ENCODE measurements at places on chromosomes 6 and 20. TPM values are rescaled to one million over a fixed set of nuclear protein-coding genes. Genes with fewer than 3 reads are reported as not detected.

POLR1H gene
- 58.1 TPM for total RNA-seq

ENPP4 gene
- total RNA-seq, result 6.6 TPM

SRMS gene
- total RNA-seq, result not detected

C6orf132 gene
- total RNA-seq, result 0.13 TPM

TP53INP2 gene
- 4.0 TPM for total RNA-seq

DNA sequence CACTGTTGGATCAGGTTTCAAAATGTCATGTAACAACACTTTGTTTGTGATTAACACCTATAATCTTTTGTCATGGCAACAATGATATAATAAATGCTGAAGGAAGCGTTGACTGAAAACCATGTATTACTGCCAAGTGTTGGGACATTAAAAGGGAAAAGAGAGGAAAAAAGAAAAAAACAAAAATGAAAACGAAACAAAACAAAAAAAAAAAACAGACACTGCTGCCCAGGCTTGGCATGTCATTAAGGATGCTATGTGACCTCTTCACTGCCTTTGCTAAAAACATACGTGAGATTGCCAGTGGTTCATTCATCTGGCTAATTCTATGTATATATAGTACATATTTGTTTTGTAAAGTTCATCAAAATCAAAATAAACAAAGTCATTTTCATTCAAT, 516.7 kb upstream of the RNF217 start:
- no peaks in the 10 kb centered on the region for H3K36me3 ChIP-seq
- H3K27me3 ChIP-seq, result no peaks in the 10 kb centered on the region
- H3K4me3 ChIP-seq, result no peak overlapping the region
- H3K27ac ChIP-seq, result no peak overlapping the region
- DNase-seq, result no peak

- no peak overlapping the region for H3K4me3 ChIP-seq
- peaks cover 38% of the 10 kb centered on the region for H3K4me1 ChIP-seq
- no peak for DNase-seq
- peaks cover 7% of the 10 kb centered on the region for H3K36me3 ChIP-seq
Observed at GRCh38 chr6:16412171-16412570, 173.8 kb downstream of the GMPR start.

DNA sequence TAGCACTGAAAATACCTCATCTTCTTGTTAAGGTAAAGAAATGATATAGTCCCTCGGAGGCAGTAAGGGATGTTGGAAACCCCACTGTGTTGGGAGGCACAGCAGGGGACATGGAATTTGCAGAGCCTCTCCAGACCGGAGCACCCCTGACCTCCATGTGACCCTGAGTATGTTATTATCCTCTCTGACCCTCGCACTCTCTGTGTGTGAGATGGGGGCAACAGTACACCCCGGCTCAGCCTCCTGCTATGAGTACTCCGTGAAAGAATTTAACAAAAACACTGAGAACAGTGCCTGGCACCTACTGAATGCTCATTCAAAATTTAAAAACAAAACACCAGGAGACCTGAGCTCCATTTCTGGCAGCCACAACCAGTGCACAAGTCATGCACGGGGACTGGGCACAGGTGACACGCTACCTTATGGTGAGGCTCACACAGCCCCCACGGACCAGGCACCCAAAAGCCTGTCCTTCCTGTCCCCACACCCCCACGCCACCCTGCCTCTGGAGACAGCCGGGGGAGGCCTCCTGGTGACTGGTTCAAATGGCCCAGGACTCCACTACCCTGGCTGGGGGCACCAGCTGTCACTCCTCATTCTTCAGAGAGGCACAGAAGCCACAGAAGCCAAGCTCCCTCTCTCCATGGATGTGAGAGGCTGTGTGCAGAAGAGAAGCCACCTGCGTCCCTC, 6.1 kb downstream of the NINL start:
- no peak overlapping the region for H3K4me3 ChIP-seq
- no peak overlapping the region for H3K27ac ChIP-seq
- DNase-seq, result no peak
- H3K36me3 ChIP-seq, result peaks cover 3% of the 10 kb centered on the region

DNA sequence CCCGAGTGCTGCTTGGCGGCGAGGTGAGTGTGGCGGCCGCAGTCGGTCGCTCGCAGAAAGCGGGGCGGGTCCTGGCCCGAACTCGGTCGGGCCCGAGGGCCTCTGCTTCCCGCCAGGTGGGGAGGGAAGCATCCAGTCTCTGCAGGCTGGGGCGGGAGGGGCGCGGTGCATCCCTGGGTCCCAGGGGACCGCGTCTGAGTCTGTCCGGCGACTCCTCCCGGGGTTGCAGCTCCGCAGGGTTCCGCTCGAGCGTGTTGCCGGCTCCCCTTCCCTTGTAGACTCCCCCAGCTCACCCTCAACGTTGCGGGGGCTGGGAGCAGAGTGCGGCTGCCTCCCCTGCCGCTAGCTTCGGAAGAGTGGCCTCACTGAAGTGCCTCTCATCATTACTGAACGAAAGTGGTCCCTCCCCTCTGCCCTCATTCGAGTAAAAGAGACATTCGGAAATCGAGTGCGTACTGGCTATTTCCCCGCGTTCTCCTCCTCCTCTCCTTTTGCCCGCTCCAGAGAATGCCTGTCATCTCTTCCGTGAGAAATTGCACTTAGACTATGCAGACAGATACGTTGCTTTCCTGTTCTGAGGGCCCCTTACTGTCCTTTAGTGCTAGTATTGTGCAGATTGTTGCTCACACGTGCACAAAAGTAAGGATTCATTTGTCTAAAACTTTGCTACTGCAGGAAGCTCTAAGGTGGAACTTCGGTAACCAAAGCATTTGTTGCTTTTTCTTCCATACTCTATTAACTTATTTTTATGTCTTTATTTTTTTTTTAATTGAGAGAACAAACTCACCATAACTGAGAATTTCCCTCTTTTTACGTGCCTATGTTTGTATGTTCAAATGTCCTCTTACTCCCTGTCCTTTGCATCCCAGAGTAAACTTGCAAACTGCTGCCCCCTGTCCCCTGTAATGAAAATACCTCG, 751 bp downstream of the MAP3K4 start:
- peaks cover 5% of the 10 kb centered on the region for H3K36me3 ChIP-seq
- peaks cover 35% of the 10 kb centered on the region for H3K4me1 ChIP-seq
- peak; percentile 60 for DNase-seq
- no peaks in the 10 kb centered on the region for H3K27me3 ChIP-seq

DNA sequence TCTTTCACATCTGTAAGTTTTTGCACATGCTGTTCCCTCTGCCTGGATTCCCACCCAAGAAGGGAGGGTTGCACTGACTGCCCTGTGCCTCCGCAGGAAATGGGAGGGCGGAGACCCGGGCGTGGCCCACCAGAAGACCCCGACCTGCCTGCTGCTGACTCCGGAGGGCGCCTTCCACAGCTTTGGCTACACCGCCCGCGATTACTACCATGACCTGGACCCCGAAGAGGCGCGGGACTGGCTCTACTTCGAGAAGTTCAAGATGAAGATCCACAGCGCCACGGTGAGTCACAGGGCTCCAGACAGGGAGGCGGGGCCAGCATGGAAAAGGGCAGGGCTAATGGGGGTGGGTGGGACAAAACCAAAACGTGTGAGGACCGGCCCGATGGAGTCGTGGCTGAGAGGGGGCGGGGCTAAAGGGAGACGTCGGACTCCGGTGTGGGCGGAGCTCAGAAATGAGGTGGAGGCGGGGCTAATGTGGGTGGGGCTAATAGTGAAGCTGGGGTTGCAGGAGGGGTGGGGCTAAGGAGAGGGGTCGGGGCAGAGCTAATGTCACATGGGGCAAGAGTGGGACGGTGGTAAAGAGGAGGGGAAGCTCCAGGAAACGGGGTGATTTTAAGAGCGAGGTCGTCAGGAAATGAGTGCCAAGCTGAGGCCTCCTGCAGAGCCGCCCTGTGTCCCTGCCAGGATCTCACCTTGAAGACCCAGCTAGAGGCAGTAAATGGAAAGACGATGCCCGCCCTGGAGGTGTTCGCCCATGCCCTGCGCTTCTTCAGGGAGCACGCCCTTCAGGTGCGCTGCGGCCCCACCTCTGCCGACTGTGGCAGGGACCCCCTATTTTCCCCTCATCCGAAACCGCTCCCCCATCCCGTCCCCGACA, 12.6 kb downstream of the HSPA12B start:
- H3K27ac ChIP-seq, result no peak overlapping the region
- peaks cover 4% of the 10 kb centered on the region for H3K27me3 ChIP-seq
- peak overlapping the region; percentile 53 for H3K4me3 ChIP-seq
- H3K4me1 ChIP-seq, result peaks cover 7% of the 10 kb centered on the region

DNA sequence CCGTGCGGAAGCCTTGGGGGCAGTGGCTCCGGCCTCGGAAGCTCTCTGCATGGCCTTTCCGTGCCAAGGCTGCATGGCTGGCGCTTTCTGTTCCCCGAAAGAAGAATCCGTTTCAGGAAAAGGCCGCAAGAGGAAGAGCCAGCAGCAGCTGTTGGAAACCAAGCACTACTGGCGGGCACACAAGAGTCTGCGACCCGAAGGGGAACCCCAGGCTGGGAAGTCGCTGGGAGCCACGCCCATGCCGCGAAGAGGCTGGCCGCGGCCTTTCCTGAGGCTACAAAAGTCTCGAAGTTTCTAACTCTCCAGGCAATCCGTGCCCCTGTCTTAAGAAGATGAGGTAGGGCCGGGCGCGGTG, at the start of gene CGAS:
Gene CGAS (minus strand): TSS at position 191 of the 355 bp plus-strand sequence. CDS start 116 bp downstream, at position 75.
- peak; percentile 86 for DNase-seq
- peaks cover 30% of the 10 kb centered on the region for H3K36me3 ChIP-seq
- peak within 1 kb of the TSS; percentile 91 for H3K27ac ChIP-seq
- no peaks in the 10 kb centered on the region for H3K27me3 ChIP-seq

- no peaks in the 10 kb centered on the region for H3K27me3 ChIP-seq
- no peak overlapping the region for H3K4me3 ChIP-seq
- peaks cover 28% of the 10 kb centered on the region for H3K4me1 ChIP-seq
Observed at GRCh38 chr20:32945710-32946221, 58.5 kb downstream of the SUN5 start.

DNA sequence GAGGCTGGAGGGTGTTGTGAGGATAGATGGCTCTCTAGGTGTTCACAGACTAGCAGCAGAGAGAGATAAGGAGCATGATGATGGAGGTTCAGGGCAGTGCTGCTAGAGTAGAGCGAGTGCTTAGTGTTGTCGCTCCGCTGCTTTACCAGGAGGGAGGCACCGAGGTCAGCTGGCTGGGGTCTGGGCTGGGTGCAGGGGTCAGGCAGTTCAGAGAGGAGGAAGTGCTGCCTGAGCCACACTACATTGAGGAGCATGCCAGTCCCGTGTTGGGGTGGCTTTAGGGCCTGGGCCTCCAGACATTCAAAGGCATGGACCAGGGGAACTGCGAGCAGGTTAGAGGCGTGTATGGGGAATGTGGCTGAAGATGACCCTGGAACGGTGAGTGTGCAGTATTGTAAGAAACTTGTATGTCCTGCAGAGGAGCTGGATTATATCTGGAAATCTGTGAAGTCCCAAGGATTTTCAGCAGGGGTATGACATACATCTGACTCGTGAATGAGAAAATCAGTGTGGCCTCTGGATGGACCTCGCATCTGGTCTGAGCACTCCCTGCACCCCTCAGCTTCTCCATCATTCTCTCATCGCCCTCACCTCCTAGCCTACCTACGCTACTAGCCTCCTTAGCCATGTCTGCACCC, 66.9 kb downstream of the IGF2R start:
- DNase-seq, result no peak
- no peaks in the 10 kb centered on the region for H3K27me3 ChIP-seq
- H3K27ac ChIP-seq, result no peak overlapping the region
- H3K36me3 ChIP-seq, result peaks cover 57% of the 10 kb centered on the region
- H3K4me3 ChIP-seq, result no peak overlapping the region

GRCh38 chr20:10536531-10536930, 101.4 kb downstream of the SLX4IP start:
- no peaks in the 10 kb centered on the region for H3K36me3 ChIP-seq
- DNase-seq, result peak; percentile 41
- H3K4me3 ChIP-seq, result no peak overlapping the region
- no peak overlapping the region for H3K27ac ChIP-seq
- H3K4me1 ChIP-seq, result peaks cover 14% of the 10 kb centered on the region

GRCh38 chr6:82904860-82905259, 160.8 kb downstream of the UBE3D start:
- H3K27ac ChIP-seq, result no peak overlapping the region
- no peak overlapping the region for H3K4me3 ChIP-seq
- DNase-seq, result no peak

DNA sequence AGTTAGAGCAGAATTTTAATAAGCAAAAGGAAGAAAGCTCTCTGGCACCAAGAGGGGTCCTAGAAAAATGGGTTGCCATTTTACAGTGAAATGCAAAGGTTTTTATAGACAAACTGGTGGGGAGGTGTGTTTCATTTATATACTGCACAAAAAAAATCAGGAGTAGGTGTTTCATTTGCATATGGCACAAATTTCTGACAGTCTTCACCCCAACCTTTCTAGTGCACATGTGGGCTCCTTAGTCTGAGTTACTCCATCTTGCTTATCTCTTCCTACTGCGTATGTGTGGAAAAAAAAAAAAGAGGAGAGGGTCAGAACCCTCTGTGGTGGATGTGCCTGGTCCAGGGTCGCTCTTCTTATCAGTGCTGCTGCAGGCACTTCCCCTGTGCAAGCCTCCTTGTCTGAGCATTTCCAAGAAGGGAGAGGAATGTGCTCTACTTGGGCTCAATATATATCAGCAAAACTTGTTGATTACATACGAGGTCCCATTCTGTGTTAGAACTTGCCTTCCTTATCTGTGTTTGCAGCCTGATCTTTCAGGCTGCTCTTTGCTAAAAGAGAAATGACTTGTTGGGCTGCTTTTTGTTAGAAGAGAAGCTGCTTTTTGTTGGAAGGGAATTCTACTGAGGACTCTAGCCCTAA, 59.0 kb upstream of the MRAP2 start:
- H3K36me3 ChIP-seq, result no peaks in the 10 kb centered on the region
- H3K4me3 ChIP-seq, result no peak overlapping the region
- no peak for DNase-seq

DNA sequence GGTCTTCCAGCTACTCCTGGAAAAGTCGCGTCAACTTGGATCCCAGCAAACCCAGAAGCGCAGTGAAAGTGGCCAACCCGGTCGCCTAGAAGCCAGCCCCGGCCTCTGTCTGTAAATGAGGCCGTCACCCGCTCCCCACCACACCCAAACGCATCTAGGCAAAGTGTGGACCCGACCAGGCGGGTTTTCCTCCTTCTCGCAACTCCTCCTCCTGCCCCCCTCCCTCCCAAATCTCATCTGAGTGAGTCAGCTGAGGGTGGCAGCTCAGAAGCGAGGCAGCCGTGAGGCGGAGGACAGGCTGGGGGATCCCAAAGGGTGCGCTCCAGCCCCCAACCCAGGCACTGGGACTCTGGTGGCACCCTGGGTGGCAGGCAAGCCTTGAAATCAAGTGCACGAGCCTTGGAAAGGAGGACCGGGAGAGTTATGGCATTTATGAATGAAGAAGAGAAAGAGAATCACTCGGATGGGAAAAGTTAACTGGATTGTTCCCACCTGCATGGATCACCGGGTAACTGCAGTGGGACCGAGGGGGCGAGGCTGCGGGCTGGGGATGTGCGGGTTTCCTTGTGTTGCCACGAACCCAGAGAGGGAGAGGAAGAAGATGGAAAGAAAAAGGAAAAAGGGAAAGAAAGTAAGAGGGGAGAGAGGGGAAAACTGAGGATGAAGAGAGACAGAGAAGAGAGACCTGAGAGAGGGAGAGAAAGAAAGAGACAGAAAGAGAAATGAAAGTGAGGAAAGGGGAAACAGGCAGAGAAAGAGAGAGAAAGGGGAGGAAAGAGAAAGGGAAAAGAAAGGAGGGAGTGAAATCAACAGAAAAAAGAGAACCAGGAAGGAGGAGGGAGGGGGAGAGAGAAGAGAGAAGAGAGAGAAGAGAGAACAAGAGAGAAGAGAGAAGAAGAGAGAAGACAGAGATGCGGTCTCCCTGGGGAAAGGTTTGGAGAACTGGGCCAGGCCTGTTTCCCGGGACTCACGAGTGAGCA, at the start of gene APCDD1L:
Gene APCDD1L (minus strand): TSS at position 167 of the 980 bp plus-strand sequence. CDS start 692 bp downstream, outside the sequence.
- no peak for DNase-seq
- no peaks in the 10 kb centered on the region for H3K4me1 ChIP-seq
- H3K27me3 ChIP-seq, result peaks cover 21% of the 10 kb centered on the region
- no peak within 1 kb of the TSS for H3K4me3 ChIP-seq
- H3K27ac ChIP-seq, result no peak within 1 kb of the TSS
- no peaks in the 10 kb centered on the region for H3K36me3 ChIP-seq

GRCh38 chr6:116779573-116780164, 14.2 kb upstream of the FAM162B start:
- H3K4me1 ChIP-seq, result no peaks in the 10 kb centered on the region
- no peak for DNase-seq
- no peaks in the 10 kb centered on the region for H3K36me3 ChIP-seq

Data from activated CD8-positive, alpha-beta T cell treated with anti-CD3 and anti-CD28 coated beads for 36 hours (primary cell).